ENCODE measurements at places on chromosomes 1 and 21.

DNA sequence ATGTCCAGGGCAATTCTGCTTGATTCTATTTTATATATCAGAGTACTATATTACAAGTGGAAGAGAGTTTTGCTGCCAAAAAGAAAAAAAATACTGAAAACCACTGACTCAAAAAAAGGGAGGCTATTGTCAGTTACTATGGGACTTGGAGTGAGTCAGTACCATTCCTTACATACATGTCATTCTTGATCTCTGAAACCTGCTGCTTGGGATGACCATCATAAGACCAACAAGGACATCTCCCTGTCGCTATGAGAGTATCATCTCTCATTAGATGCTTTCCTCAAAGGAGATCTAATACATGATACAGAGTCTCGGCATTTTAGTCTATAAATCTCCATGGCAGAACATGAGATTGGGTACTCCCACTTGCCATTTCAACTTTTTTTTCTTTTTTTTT lies 11.8 kb upstream of the INPP5B start:
- no peak for DNase-seq

GRCh38 chr1:9293533-9294404 lies 1.1 kb downstream of the SPSB1 start:
- peak; percentile 70 for DNase-seq

GRCh38 chr1:91684481-91685196 lies 184.0 kb downstream of the CDC7 start:
- no peak for DNase-seq

DNA sequence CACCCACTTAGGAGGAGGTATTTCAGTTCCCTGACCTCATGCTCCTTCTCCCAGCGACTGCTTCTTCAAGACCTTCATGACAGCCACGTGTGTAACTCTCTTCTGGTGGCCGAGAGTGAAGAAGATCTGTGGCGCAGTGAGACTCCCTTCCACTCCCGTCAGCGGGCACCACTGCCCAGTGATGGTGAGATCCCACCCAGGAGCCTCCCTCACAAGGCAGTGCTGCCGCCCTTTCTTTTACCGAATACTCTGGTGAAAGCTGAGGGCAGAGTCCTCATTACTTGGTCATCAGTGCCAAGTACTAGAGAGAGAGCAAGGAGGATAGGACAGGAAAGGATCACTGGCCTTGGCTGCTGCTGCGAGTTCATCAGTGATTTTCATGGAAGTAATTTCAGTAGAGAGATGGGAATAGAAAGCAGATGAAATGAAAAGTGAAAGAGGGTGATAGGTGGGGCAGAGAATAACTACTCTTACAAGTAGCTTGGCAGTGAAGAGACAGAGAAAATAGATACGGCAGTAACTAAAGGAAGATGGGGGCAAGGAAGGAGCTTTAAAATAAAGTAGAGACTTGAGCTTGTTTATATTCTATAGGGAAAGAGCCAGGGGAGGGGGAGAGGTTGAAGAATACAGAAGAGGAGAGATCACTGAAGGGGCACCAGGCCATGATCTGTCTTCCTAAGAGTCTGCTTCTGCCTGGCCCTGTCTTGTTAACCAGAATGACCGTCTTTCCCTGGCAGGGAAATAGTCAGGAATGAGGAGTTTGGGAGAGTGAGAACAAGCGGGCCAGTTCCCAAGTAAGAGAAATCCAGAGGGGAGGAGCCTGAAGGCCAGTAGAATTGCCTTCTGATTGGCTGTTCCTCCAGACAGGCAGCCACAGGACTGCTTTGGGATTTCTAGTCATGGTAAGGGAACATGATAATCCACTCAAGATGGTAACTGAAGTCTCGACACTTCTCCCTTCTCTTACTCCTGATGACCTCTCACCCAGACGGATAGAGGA lies 18.3 kb downstream of the HYI start:
- no peak for DNase-seq

GRCh38 chr1:207076181-207076955 lies 12.3 kb upstream of the C4BPB start:
- no peak for DNase-seq

DNA sequence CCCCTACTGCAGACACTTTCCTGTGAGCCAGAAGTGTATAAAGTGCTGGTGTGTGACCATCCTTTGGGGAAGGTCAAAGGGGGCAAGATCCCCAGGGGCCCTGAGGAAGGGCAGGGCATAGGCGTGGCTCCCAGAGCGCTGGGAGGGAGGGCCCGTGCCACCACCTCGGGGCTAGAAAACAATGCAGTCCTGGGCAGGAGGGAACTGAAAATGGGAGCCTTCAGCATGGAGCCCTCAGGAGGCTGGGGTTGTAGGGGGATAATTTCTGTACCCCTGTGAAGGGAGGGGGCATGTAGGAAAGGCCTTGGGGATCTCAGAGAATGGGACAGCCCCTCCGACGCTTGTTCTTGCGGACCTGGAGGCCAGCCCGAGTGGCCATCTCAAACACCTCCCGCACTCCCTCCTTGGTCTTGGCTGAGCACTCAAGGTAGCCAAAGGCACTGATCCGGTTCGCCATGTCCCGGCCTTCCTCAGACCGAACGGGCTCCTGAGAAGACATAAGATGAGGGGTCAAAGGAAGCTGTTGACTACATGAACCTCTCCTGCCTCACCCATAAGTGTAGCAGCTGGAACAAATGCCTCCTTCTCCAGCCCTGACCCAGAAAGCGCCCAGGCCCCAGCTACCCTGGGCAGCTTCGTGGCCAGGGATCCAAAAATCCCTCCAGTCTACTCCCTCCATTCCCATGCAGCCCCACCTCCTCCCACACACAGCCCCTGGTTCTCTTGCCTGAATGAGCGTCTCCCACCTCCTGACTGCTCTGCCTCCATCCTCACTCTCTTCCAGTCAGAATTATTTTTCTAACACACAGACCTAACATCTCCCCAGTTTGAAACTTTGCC lies 5.5 kb downstream of the RHOC start:
- no peak for DNase-seq

DNA sequence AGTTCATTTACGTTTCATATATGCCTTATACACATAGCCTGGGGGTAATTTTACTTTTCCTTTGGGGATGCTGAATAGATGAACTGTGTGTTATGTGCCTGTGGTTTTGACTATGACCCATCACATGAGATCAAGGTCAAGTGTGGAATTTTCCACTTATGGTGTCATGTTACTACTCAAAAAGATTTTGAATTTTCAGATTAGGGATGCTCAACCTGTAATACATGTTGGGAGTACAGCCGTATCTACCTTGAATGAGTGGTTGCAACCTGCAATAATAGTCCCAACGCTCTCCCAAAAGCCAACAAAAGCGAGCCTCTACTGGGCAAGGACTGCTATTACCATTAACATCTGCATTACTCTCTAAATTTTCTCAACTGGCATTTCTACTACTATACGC lies 68.5 kb upstream of the SDC3 start:
- DNase-seq, result no peak

GRCh38 chr1:207366022-207366421 lies 44.5 kb downstream of the CD55 start:
- DNase-seq, result no peak

GRCh38 chr1:91891969-91892368 lies 6.0 kb upstream of the TGFBR3 start:
- no peak for DNase-seq

- no peak for DNase-seq
These were observed 14.9 kb downstream of the PLEKHA6 start for GRCh38 chr1:204344665-204345355.

- DNase-seq, result no peak
These were observed 100.6 kb upstream of the KCNJ15 start for GRCh38 chr21:38156200-38156599.

DNA sequence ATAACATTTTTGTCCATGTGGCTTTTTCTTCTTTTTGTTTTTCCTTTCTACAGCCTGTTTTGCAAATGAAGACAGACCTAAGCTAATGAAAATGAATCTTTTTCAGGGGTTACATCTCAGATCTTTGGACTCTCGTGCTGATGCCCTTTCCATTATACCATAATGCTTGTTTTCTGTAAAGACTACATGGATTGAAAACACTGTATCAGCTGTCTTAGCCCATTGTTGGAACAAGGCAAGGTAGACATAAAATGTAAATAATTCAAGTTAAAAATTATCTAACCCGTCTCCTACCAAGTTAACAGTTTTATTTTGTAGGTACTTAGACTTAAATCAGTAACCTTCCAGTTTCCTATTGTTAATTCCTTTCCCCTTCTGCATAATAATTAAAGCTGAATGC lies 44.9 kb downstream of the RPRD2 start:
- DNase-seq, result no peak

GRCh38 chr1:100528871-100529270 lies 9.1 kb upstream of the GPR88 start:
- no peak for DNase-seq

GRCh38 chr1:28582248-28582615 lies 9.8 kb upstream of the RAB42 start:
- no peak for DNase-seq

GRCh38 chr1:9874959-9875635 lies 35.0 kb downstream of the CTNNBIP1 start:
- DNase-seq, result peak; percentile 79

DNA sequence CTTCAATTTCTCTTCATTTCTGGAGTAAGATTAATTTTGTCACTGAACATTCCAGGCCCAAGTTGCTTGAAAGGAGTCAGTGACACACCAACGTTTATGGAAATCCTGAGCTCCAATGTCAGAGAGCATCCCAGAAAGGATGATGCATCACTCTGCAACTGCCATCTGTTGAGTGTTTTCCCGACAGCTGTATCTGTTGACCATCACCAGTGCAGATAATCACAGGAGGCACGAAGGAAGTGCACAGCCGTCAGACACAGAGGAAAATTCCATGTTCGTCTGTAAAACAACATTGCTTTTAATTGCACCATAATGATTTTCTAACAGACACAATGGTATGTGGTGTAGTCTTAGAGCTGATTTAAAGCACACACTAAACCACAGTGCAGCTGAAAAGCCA lies 376.7 kb upstream of the ADGRL2 start:
- no peak for DNase-seq

- no peak for DNase-seq
These were observed 39.6 kb upstream of the DOCK7 start for GRCh38 chr1:62727656-62728407.

GRCh38 chr1:156813298-156813697 lies 3.4 kb downstream of the SH2D2A start:
- DNase-seq, result no peak

DNA sequence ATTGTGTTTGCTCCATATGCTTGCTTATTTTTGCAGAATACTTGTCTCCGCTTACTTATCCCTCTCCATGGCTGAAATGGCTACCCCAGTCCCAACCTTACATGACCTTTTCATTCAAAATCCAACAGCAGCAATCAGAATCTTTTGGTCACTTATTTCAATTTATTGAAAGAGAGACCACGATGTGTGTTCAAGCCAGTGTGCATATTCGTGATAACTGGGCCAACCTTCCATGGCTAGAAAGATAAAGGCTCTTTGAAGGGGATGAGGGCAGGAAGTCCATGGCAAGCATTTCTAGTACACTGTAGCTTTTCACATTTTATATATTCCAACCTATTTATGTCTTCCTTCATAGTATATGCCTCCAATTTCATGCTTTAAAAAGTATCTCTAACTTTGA lies 23.1 kb downstream of the HSD11B1 start:
- DNase-seq, result no peak

DNA sequence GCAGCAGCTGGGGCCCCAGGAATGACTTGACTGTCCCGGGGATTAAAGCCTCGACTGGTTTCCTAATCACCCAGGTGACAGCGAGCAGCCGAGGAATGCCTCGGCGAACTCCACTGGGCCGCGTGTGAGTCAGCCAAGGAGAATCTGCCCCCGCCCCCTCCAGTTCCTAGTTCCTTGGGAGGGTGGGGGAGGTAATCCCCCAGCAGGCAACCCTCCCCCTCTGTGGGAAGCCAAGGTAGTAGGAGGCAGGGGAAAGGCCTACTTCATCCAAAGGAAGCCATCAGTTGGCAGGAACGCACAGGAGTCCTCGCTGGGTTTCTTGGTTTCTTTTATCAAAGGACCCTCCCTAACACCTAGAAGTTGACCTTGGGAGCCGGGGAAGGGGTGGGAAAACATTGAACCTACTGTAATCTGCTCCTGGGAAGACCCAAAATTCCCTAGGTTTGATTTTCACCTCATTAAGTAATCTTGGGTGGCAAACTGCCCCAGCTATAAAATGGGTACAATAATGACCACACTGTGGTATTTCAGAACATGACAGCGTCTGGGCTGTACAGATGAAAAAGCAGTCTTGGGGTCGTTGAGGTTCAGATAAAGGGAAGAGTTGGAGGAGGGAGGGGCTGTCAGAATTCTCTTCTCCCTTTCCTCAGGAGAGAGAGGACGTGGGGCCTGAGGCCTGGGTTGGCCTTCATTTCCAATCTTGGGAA lies 1.4 kb downstream of the TENT5B start:
- DNase-seq, result no peak

DNA sequence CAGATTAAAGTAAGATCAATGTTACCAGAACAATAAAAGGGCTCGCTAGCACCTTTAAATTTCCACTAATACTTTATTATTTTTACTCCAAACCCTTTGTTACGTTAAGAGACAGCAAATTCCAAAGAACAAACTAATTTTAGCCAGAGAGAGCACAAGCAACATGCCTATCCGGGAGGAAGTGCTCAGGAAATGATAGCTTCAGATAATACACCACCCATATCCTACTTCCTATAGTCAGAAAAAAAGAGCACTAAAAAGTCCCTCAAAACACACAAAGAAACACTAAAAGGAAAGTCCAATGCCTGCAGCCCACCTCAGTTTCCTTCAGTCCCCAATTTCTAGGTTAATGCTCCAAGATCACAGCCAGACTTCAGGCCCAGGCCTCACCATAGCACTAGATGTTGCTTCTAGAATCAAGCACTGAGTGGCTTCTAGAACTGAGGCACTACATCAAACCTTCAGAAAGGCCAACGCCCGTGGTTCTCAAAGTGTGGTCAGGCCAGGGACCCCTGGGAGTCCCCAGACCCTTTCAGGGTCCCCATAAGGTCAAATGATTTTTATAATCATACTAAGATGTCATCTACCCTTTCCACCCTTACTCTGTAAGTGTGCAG lies 142.6 kb downstream of the PSMG1 start:
- DNase-seq, result no peak

DNA sequence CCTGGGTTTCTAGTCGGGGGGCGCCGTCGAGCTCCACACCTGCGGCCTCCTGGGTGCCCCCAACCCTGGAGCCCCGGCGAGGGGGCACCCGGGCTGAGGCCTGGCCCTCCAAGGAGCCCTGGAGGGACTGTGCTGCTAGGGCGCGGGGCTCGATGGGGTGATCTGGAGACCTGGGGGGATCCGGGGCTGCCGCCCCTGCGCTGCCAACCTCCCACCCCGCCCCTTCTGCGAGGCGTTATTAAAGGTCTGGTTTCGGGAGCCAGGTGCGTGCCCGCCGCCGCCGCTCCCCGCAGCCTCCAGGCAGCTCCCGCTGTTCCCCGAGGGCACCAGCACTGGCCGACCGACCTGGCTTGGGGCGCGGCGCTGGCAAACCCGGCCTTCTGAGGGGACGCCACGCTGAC lies 746 bp upstream of the POFUT2 start:
- no peak for DNase-seq

GRCh38 chr1:22414244-22414751 lies 37.4 kb upstream of the ZBTB40 start:
- no peak for DNase-seq

Measured in stimulated activated naive CD4-positive, alpha-beta T cell (primary cell).